ENCODE measurements at places on chromosomes 6 and 20.

GRCh38 chr20:58167759-58168158 is 60.7 kb downstream of the ANKRD60 start:
- no peak for DNase-seq

DNA sequence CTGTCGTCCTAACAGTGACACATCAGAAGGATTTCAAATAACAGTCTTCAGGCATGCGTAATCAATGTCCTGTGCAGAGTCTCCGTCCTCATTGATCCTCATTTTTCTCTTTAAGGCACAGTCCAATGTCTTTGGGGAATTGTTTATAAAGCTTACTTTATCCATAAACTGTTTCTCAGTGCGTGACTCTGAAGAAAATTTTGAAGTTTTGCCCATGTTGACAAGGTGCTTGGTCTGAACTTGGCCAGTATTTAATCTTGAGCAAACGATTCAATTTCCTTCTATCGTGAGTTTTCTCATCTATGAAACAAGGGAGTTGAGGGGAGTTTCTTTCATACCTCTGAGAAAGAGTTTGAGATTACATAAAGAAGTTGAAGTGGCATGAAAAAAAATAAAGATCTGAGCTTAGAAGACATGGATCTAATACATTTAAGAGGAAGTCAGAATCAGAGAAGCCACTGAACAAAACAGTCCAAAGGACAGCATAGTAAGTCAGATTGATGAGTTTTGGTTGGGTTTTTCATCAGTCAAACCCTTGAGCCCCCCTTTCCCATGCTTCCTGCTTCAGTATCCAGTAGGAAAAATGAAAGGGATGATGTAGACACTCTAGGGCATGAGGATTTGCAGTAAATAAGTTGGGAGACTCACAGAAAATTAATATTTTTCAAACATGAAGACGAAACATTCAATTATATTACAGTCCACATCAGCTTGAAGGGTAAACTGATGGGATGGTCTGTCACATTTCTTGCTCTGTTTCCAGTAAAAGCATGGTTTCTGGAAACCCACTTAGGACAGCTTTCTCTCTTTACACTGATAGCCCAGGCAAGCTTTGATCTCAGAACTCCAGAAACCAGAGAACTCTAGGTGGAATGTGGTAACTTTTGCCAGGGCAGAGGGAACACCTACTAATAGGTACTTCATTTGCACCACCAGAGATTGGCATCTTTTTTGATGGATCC is 8.1 kb downstream of the EDN1 start:
- DNase-seq: no peak

- DNase-seq: no peak
Observed at GRCh38 chr20:57866250-57867106, 156.7 kb upstream of the PMEPA1 start.

DNA sequence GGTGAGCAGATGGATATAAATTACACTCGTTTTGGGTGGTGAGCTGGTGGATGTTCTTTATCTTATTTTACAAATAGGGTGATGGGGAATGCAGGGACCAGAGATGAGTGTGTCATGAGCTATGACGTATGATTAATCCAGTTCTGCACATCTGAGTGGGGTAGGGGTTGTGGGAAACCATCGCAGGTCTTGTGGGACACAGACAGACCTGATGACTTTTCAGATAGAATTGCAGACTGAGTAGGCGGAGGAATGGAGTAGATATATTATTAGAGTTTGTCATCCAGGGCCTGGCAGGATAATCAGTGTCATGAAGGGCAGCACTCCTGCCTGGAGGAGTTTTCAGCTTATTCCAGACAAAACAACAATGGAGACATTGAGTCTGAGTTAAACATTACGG is 12.9 kb upstream of the DSP start:
- DNase-seq: no peak

DNA sequence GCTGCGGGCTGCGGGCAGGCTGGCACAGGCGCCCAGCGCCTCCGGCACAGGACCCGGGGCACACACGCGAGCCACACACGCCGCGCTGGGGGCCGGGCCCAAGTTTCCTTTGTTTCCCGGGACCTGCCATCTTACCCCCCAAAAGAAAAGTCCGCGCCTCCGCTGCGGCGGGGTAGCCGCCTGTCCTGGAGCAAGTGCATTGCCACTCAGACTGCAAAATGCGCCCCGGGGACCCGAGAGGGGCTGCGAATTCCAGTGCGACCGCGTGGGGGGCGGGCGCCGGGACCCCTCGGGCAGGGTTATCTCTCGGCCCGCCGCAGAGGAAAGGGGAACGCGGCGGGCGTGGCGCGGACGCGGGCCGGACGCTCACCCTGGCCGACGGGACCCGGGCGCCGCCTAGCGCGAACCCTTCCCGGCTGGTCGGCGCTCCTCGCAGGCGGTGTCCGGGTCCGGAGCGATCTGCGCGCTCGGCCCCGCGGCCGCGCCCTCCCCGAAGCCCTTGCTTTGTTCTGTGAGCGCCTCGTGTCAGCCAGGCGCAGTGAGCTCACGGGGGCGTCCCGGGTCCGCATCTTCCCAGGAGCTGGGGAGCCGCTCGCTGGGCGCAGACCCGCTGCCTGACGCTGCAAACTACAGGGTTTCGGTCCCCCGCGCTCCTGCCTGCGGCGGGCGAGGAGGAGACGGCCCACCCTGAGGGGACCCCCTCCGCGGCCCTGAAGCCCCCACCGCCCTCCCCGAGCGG is 639 bp upstream of the CD24 start:
- DNase-seq: no peak

DNA sequence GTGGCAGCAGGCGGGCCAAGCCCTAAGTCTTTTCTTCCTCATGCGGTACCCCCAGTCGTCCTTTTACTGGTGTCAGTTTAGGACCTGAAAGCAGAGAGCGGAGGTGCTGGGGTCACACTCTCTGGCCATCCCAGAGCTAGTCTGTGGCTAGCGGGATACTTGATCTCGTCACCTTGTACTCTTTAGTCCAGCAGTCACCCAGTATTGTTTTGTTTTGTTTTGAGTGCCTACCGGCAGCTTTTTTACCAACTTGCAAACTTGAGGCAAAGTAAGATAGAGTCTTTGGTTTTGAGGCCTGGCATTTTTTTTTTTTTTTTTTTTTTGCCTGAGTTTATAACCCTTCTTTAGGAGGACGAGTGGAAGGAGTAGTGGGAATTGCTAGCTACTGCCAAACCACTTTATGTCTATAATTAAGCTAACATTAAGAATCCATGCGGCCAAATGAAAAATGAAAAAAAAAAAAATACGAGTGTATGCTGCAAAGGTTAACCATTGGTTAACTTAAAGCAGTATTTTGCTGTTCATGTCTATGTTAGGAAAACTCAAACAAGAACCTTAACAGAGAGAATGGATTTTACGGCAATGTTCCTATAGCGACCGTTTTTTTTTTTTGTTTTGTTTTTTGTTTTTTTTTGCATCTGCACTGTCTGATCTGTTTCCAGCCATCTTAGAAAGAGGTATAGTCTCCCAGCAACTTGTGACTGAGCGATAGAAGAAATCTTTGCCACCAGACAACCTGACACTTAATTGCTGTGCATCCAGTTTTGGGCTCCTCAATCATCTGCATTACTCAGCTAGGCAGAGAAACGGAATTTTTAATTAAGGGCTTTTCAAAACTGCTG is 56.9 kb downstream of the FAM217A start:
- no peak for DNase-seq

DNA sequence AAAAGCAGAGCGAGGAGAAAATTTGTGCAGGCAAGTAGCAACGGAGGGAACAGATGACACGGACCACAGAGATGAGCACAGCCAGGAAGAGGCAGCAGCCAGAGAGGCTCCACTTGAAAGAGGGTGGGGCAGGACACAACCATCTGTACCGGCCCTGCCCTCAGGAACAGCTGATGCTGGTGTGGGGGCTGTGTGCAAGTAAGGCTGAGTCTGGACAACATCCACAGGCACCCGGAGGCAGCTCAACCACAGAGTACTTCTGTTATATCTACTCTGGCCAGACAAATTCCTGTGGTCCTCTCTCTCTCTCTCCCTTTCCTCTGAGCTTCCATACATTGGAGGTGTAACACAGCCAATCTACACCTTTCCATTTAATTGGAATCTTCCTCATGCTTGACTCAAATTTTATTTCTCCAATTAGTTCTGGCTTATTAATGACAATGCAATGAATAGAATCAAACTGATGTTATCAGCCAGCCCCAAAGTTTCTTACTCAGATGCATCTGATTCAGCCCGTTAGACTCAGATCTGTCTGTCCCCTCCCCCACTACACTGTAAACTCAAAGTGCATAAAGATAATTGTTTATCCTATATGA is 24.9 kb downstream of the KIF13A start:
- DNase-seq: no peak

GRCh38 chr6:35090734-35091133 is 50.4 kb downstream of the TCP11 start:
- DNase-seq: no peak

DNA sequence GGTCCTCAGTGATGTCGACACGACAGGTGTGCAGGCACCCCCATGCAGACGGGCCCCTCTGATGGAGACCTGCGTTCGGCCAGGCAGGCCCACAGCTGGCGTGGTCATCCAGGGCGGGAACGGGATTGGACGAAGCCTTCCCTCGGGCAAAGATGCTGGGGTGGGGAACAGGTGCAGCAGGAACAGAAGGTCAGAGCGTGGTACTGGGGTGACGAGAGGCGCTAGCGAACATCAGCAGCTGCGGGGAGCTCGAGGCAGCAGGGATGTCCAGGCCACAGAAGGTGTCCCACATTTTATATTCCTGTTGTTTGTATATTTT is 96.2 kb downstream of the SLC22A23 start:
- DNase-seq: no peak

DNA sequence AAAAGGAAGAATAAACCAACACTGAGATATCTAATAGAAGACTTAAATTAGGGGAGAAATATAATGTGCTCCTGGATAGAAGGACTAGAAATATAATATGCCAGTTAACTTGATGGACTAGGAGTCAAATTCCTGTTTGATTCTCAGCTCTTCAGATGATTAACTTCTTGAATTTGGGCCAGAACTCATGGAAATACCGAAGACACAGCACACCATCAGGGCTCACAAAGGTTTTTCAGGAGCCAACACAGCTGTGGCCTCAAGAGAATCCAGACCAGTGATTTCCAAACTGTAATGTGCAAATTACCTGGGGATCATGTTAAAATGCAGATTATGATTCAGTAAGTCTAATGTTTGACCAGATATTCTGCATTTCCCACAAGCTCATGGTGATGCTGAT is 33.8 kb upstream of the LRRC1 start:
- DNase-seq: no peak

GRCh38 chr6:147567141-147567805 is 58.8 kb downstream of the SAMD5 start:
- no peak for DNase-seq

DNA sequence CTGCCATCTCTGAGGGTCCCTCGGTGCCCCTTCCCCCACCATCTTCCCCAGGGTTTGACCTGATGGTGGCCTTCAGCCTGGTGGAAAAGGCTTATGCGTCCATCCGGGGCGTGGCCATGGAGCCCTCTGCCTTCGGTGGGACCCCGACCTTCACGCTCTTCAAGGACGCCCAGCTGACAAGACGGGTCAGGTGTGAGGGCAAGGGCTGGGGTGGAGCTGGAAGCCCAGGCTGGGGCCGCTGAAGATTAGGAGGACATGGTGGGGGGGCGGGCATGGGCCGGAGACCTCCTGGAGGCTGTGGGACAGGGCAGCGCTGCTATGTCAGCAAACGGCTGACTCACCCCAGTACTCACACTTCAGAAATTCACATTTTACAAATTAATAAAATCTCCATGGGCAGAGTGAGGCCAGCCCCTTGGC is 23.5 kb downstream of the COL20A1 start:
- no peak for DNase-seq

DNA sequence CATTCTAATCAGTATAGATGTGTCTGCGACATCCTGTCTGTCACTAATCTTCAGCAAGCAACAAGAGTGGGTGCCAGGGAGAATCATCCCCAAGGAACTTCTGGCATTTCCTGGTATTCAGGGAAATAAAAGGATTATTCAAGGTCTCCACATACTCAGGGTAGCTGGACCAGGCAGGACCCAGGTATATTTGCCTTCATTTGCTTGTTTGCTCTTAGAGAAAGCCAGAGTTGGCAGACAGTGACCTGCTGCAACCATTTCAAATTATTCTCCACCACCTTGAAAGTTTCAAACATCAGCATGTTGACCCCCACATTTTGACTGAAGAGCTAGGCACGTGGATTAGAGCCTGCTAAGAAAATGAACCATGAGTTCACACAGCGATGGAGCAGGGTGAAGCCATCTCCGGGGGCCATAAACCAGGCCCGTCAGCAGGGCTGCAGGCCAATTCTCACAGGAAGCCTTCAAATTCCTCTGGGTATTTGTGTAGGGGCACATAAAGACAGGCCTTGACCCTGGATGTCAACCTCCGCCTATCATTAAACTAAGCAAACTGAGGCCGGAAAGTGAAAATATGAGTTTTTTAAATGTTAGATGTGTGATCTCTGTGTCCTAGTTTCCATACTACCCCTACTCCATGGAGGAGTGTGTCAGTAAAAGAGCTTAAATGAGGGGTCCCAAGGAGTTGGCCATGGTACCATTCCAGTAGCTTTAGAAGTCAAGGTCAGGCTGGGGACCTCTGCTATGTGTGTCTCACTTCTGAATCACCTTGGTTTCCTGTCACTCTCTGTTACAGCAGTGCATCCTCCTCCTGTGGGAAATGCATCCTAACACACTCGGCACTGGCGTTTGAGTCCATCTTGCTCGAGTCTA is 32.9 kb downstream of the TRAM2 start:
- no peak for DNase-seq

DNA sequence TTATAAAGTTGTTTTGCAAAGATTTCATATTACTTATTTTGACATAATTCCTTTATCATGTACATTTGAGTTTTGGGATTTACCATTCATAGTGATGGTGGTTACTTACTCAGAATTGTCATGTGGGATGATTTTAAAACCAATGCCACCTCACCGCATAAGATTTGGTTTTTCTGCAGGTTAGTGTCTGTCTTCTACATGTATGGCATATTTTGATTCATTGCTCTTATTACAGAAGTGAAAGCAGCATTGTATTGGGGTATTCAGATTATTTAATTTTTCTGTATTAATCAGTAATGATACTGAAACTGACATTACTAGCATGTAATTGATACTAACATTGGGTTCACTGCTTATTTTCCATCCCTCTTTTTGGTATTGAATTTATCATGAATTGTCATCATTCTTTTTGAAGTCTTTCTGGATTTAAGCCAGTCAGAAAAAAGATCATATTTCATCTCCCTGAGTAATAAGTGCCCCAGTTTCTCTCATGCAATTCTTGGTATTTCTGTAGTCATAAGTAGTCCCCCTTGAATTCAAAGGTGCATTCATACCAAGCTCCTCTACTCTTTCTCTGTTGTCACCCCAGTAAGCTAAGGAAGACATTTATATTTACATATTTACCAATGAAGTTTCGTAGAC is 176.6 kb downstream of the BCKDHB start:
- no peak for DNase-seq

All from stimulated activated CD4-positive, alpha-beta T cell treated with anti-CD3 and anti-CD28 coated beads, Interleukin-2, amount 100 ng/mL, for 48 hours (primary cell).